ENCODE measurements at places on chromosomes 12 and 14.

DNA sequence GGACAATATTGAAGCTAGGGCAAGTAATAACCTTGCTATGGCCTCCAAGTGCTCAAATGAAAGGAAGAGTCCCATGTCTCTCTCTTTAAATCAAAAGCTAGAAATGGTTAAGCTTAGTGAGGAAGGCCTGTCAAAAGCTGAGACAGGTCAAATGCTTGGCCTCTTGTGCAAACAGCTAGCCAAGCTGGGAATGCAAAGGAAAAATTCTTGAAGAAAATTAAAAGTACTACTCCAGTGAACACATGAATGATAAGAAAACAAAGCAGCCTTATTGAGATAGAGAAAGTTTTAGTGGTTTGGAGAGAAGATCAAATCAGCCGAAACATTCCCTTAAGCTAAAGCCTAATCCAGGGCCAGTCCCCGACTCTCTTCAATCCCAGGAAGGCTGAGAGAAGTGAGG, 84.1 kb upstream of the PLEKHA5 start:
- DNase-seq, result no peak

GRCh38 chr12:40734276-40734675, 42.0 kb downstream of the CNTN1 start:
- no peak for DNase-seq

GRCh38 chr12:117563007-117563406, 201.6 kb upstream of the NOS1 start:
- DNase-seq, result no peak

- no peak for DNase-seq
Measured at GRCh38 chr12:9214534-9214933, 6.3 kb upstream of the PZP start.

- DNase-seq, result peak; percentile 42
Measured at GRCh38 chr12:49105504-49106084, 5.1 kb downstream of the LMBR1L start.

DNA sequence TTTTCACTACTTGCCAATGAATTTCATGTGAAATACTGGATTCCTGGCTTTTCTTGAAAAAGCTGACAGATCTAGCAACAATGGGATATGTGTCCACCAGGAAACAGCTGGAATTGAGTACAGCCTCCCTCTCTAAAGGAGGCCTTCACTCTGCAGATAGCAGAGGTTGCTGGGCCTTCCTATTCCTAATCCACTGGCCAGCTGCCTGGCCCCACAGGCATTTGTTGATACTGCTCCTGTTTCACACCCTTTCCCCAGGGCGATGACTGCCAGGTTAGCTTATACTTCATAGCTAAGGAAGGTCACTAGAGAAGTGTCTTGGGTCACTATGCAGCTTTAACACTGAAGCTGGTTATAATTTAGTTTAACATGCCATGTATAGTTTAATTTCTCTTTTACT, 87.5 kb upstream of the PDZRN4 start:
- no peak for DNase-seq

- no peak for DNase-seq
Measured at GRCh38 chr14:104974146-104974541, 4.0 kb downstream of the AHNAK2 start.

- DNase-seq, result peak; percentile 65
Measured at GRCh38 chr14:55850825-55851241, 267.4 kb upstream of the PELI2 start.

- peak; percentile 26 for DNase-seq
Measured at GRCh38 chr12:88944397-88944796, 364.1 kb upstream of the KITLG start.

DNA sequence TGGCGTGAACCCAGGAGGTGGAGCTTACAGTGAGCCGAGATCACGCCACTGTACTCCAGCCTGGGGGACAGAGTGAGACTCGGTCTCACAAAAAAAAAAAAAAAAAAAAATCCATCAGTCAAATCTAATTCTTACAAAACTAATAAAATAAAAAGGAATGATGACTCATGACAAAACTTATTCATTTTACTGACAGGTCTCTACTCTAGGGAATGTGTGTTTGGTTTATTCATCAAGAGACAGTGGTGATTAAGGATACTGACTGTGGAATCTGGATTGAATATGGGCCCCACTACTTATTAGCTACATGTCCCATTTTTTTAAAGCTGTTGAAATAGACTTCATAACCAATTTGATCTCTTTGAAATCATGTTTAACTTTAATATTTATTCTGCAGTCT, 29.3 kb upstream of the GAS2L3 start:
- no peak for DNase-seq

- no peak for DNase-seq
Measured at GRCh38 chr14:65168840-65169239, 66.5 kb upstream of the MAX start.

DNA sequence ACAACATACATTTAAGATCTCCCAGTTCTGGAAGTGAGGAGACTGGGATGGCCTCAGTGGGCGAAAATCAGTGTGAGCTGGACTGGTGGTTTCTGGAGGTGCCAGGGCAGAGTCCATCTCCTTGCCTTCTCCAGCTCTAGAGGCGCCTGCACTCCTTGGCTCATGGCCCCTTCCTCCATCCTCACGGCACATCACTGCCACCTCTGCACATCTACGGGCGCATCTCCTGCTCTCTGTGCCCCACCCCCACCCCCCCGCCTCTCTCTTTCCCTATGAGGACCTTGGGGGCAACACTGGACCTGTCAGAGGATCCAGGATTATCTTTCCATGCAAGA, 62.8 kb upstream of the DIO3 start:
- no peak for DNase-seq

DNA sequence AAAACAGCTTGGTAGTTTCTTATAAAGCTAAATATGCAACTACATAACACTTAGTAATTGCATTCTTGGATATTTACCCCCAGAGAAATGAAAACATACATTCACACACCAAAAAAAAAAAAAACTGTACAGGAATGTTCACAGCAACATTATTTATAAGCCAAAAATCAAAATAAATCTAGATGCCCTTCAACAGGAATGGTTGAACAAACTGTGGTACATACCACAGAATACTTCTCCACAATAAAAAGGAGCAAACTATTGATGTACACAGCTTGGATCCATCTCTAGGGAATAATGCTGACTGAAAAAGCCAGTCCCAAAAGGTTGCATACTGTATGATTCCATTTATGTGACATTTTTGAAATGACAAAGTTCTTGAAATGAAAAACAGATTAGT, 62.1 kb upstream of the SLC38A4 start:
- peak; percentile 71 for DNase-seq

- DNase-seq, result peak; percentile 21
Measured at GRCh38 chr12:122021193-122021821, 377 bp upstream of the BCL7A start.

- DNase-seq, result peak; percentile 67
Measured at GRCh38 chr14:63435838-63436237, 107.3 kb downstream of the PPP2R5E start.

DNA sequence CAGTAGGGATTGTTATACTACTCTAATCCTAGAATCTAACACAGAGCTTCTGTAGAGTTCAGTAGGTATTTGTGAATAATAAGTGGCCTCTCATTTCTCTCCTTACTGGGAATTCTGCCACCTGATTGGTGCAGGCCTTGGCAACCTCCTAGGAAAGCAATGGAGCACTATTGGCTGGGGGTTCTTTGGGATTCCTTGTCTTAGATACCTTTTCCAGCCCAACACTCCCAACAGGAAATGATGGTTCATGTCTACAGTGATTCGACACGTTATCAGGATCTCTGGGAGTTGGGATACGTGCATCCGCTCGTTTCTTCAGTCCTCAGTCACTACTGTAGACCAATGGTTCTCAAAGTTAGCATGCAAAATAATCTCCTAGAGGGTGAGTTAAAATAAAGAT, 67.4 kb downstream of the ELK3 start:
- peak; percentile 12 for DNase-seq

- no peak for DNase-seq
Measured at GRCh38 chr14:31978423-31978822, 98.7 kb upstream of the ARHGAP5 start.

DNA sequence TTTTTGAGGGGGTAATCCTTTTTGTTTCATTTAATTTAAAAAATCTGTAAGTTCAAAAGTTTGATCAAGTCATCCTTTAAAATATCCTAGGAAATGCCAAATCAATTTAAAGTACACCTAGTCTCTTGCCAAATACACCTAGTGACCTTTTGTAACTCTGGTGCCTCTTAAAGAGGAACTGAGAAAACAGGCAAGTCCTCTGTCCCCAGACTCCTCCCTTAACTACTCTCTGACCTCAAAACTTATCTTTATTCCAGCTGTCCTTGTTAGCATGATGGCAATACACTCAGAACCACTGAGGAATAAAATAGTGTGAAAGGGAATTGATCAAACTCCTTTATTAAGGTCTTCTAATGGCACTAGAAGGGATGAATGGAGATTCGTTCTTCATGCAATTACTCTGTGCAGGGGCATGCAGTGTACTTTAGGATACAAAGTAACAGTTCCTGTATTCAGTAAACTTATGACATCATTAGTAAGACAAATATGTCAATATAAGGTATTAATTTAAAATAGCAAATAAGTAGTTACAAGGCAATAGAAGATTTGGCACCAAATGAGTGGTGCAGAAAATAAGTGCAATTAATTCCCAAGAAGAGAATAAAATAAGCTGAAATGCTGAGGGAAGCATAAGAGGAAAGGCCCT, 3.3 kb downstream of the FAR2 start:
- DNase-seq, result no peak

DNA sequence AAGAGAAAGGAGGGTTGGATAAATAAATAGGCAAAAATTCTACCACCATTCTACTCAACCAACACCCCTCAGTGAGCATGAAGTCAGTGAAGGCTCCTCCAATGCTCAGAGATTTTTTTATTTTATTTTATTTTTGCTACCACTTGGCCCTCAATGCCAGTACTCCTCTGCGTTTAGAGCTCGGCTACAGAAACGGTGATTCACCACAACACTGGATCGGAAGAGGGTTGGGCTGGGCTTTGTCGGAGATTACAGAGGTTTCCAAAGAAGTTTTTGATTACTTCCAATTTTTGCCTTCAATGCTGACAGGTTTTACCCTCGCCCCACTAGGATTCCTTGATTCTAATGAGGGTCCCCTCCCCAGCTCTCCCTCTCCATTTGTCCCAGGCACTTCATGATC, 1027.2 kb upstream of the TMEM132C start:
- no peak for DNase-seq

DNA sequence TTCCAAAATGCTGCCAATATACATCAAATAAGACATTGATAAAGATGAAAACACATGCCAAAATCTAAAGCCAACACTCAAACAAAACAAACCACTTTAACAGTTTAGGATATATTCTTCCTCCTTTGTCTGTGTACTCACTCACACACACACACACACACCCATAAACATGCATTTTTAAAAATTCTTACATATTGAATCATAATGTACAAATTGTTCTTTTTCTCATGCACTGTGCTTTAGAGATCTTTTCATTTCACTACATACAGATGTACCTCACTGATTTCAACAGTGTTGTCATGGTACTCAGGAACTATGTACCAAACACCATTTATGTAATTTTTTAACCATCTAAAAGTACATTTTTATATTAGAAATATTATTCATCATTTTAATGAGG, 9.5 kb upstream of the RERG start:
- no peak for DNase-seq

DNA sequence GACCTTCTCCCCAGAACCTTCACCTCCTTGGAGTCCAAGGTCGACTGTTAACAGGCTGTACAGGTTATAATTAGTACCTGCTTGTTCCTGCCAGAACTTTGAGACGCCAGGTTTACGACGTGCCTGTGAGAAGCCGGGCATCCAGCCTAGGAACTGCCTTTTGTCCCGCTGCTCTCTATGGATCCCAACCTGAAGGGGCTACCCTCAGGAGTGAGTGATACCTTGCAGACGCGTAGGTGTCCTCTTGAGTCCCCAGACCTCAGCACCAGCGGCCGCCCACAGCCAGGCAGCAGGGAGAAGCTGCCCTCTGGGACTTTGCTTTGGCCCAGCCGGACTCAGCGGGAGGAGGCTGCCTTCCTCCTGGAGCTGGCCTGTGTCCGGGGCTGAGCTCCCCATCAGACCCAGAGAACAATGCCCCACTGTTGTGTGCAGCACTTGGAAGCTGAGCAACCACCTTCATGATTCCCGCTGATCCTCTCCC, 16.2 kb downstream of the SYNE3 start:
- DNase-seq, result no peak

DNA sequence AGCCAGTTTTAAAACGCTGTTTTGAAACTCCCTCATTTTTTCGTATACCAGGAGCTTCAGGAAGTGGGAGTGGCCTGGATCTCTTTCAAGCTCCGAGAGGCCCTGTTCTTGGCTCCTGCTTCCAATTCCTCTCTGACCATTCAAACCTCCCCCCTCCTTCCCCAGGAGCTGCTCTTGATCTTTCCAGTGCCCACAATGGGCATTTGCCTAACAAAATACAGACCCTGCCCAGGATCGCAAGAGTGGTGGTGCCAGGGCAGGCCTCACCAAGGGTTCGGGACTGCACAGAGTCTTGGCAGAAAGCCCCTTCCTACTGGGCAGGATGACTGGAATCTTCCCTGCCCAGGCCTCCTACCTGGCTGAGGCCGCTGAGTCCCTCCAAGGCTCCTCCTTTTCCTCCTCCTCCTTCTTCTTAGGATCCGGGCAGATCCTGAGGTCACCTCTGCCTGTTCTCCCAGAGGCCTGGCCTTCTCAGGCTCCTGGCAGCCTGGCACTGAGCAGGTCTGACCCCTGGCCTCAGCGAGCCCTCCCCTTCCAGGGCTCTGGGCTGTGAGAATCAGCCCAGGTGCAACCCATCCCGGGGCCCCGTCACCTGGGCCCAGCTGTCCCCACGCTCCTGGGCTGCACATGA, 46.9 kb upstream of the NOS1 start:
- DNase-seq, result peak; percentile 61

- peak; percentile 81 for DNase-seq
Measured at GRCh38 chr14:67618617-67619063, 1.1 kb upstream of the ARG2 start.

DNA sequence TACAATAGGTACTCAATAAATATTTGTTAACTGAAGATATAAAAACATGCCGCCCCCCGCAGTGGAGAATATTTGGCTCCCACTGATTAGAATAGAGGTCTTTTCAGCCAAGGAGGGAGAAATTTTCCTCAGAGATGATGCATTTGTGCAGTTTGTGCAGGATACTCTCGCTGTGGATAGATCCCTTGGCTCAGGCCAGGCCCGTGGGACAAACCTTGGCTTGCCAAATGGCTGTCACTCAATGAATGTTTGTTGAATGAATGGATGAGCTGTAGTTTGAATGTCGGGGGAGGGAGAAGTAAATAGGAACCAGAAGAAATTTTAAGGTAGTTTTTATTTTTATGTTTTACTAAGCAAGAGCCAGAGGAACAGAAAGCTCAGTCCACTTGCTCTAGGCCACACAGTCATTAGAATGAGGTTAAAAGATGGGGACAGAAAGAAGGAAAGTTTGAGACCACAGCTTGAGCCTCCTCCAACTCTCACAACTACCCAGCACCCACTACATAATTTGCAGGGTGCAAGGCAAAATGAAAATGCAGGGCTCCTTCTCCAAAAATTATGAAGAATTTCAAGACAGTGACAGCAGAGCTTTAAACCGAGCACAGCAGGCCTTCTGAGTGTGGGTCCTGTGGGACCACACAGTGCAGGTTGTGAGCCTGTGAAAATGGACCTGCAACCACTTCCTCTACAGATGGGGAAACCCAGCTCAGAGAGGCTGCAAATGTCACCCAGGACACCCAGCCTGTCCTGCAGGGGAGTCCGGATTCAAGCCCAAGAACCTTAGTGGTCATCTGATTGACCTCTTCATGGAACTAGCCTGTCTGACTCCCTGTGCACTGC, 51.4 kb downstream of the WSCD2 start:
- DNase-seq, result no peak

- no peak for DNase-seq
Measured at GRCh38 chr14:53325176-53325806, 172.2 kb upstream of the DDHD1 start.

GRCh38 chr12:125773033-125773640, 707.9 kb downstream of the AACS start:
- DNase-seq, result no peak

- peak; percentile 70 for DNase-seq
Measured at GRCh38 chr12:98635657-98636323, 8.8 kb downstream of the IKBIP start.

Data from fibroblast of skin of right biceps (primary cell).